DMS 273 treated with DMSO at 0.1 percent for 48 hours (cell line): ENCODE measurements at places on chromosomes 6 and 20.

- no peak for DNase-seq
Observed at GRCh38 chr6:108877046-108877751, 29.0 kb downstream of the ARMC2 start.

DNA sequence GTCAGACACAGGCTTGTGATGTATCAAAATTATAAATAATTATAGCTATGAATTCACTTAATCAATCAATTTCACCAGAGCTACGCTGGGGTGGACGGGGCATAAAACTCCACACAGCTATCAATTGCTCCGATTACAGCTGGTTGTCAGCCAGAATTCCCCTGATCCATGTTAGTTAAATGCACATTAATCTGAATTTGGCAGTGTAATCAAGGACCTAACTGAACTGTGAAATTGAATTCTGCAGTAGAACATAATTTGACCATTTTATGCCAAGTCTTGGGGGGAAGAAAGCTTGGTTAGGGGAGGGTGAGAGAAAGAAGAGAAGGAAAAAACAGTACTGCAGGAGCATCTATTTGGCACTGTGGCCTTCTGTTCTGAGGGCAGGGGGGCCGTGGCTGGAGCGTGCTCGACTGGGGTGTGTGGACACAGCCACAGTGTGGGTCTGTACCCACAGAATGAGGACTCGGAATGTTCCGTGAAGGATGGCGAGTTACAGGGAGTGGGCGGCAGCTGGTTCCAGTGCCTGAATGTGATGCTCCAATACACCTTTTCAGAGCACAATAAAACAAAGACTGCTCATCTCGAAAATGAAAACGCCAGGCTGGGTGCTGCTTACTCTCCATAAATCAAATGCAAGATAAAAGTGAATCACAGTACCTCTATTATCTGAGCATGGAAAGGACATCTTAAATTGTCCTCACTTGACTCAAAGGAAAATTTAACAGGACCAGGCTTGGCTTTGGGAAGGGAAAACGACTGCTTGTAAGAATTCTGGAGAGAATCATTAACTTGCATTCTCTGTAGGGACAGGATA is 59.2 kb downstream of the LAMP5 start:
- no peak for DNase-seq

DNA sequence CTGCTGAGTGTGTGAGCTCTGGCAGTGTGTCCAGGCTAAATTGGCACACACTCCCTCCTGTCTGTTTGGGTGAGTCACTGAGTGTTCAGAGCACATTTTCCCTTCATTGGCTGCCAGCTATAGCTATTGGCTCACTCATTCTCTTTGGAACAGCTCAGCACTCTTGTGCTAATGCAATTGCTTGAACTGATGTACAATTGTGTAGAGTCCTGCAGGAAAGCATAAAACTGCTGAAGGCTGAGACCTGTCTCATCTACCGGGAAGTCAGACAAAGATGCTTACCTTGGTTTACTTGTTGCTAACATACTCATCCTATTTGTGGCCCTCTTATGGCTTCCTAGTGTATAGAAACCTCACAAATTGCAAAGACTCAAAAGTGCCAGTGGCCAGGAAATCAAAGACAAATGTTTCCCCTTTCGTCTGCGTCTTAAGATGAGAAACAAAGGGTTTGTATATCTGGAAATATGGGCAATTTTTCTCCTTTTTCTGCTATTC is 351.0 kb downstream of the BCKDHB start:
- peak; percentile 33 for DNase-seq

DNA sequence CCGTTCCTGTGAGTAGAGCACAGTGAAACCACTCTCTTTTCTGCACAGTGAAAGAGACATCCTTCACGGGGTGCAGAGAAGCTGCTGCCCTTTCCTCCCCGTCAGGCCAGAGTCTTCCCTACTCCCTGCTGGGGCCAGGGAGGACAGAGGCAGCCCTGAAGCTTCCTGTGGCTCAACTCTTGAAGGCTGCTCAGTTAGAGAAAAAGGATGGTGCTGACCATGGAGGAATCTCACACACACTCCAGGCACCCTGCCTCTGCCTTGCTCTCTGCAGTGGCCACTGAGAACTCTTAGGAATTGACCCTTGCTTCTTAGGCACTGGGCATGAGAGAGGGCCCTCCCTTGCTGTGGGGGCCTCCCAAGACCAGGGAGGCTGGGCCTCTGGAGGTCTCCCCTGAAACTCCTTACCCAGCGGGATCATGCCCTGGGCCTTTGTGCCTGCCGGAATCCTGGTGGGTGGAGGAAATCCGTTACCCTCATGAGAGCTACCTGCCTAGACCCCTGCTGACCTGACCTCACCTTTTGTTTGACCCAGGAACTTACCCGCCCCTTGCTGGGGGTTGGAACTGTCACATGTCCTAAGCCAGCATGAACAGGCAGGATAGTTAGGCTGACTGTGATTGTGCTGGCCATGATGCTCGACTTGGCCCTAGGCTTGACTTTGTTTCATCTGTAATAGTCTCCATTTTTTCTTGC is 65.0 kb upstream of the CD93 start:
- no peak for DNase-seq

GRCh38 chr6:115634131-115634530 is 426.6 kb downstream of the FRK start:
- DNase-seq, result no peak
